ENCODE measurements at places on chromosomes 13 and 19.

GRCh38 chr13:51717786-51718398 lies 86.1 kb downstream of the DHRS12 start:
- DNase-seq = no peak

GRCh38 chr19:51784922-51785690 lies 9.9 kb upstream of the FPR3 start:
- DNase-seq = no peak

GRCh38 chr19:31534786-31535657 lies 185.8 kb upstream of the TSHZ3 start:
- no peak for DNase-seq

GRCh38 chr19:11813703-11814028 lies 407 bp upstream of the ZNF440 start:
- DNase-seq = no peak

DNA sequence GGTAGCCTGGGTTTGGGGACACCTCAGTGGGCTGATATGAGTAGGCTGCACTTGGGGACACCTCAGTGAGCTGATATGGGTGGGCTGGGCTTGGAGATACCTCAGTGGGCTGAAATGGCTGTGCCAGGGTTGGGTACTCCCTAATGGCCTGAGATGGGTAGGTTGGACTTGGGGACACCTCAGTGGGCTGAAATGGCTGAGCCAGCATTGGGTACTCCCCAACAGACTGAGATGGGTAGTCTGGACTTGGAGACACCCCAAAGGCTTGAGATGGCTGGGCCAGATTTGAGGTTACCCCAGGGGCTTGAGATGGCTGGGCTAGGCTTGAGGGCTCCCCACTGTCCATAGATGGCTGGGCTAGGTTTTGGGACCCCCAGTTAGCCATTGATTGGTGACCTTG lies 12.1 kb downstream of the IQCN start:
- no peak for DNase-seq

- no peak for DNase-seq
Observed at GRCh38 chr19:8449830-8450229, 5.1 kb downstream of the HNRNPM start.

DNA sequence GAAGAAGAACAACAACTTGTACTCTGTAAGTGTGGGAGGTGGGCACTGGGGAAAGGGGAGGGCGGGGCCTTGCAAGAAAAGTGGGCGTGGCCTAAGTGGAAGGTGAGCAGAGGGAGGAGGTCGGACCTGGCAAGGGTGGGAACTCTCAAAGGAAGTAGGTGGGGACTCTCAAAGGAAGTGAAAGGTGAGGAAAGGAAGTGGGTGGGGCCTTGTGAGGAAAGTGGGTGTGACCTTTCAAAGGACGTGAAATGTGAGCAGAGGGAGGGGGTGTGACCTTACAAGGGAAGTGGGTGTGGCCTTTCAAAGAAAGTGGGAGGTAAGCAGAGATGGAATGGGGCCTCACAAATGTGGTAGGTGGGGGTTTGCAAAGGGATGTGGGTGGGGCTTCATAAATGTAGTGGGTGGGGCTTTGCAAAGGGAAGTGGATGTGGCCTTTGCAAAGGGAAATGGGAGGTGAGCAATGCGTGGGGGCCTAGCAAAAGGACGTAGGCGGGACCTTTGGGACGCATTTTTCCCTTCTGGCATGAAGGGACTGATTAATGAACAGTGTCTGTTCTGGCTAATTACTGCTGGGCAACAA lies 25.9 kb downstream of the ACSBG2 start:
- DNase-seq = no peak

- peak; percentile 28 for DNase-seq
Observed at GRCh38 chr13:46721054-46721453, 75.9 kb downstream of the ESD start.

- no peak for DNase-seq
Observed at GRCh38 chr13:35140831-35141230, 198.8 kb downstream of the NBEA start.

Data from activated T-cell treated with anti-CD3 and anti-CD28 coated beads, Interleukin-2, amount 50 U/mL, for 4 hours (primary cell).